ENCODE measurements at places on chromosomes 2 and 18.
A peak's percentile ranks its signal among the peaks of the same experiment; 100 is the strongest.

GRCh38 chr18:76230791-76231190 is 264.3 kb downstream of the ZNF516 start:
- no peak for DNase-seq

GRCh38 chr2:39665811-39666490 is at the start of gene TMEM178A:
Gene TMEM178A, plus strand, starts transcription at chr2:39665917. Its CDS starts 58 bp downstream, at chr2:39665975.
- DNase-seq: no peak

- DNase-seq: no peak
These were observed 241.2 kb downstream of the ANAPC1 start for GRCh38 chr2:111642586-111643327.

DNA sequence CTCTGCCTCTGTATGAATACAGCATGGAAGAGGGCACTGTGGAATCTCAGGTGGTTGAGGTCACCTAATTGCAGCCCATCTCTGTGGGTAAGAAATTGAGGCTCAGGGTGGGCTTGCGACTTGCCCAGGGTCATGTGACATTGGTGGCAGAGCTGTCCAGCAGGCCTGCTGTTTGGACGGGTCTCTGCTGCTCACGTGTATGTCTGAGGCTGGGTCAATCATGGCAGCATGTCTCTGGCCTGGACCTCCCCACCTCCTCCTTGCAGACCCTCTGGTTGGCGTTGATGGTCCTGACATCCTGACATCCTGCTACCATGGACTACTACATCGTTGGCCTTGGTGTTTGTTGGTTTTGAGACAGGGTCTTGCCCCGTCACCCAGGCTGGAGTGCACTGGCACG is 64.3 kb upstream of the HPCAL1 start:
- DNase-seq: no peak

DNA sequence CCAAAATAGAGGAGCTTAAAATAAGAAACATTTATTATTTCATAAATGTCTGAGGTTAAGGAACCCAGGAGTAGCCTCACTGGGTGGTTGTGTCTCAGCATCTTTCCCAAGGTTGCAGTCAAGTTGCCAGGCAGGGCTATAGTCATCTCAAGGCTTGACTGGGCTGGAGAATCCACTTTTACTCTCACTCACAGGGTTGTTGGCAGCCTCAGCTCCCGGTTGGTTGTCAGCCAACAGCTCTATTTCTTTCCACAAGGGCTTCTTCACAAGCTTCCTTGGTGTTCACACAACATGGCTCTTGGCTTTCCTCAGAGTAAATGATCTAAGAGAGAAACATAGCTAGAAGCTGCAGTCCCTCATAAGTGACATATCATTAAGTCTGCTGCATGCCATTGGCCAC is 55.6 kb upstream of the TEX51 start:
- no peak for DNase-seq

DNA sequence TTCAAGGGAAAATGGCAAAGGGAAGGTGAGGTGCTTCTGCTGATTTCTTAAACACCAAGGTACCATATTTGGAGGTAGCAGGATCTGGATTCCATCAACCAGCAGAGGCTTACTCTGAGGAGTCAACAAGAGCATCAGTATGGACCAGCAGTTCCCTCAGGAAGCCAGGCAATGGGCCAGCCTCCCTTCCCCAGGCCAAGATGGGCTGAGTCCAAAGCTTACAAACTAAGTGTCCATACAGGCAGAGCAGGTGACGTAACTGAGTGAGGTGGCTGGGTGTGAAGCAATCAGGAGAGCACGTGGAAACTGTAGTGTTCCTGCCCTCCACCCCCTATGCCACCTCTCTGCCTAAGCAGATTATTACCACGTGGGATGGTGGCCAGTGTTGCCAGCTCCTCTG is 134.2 kb upstream of the HNRNPA3 start:
- DNase-seq: peak; percentile 43

GRCh38 chr18:23573626-23574431 is 12.5 kb downstream of the NPC1 start:
- no peak for DNase-seq

GRCh38 chr2:228875152-228875900 is 395.8 kb downstream of the PID1 start:
- no peak for DNase-seq

GRCh38 chr2:218230882-218231281 is 13.9 kb downstream of the ARPC2 start:
- no peak for DNase-seq

DNA sequence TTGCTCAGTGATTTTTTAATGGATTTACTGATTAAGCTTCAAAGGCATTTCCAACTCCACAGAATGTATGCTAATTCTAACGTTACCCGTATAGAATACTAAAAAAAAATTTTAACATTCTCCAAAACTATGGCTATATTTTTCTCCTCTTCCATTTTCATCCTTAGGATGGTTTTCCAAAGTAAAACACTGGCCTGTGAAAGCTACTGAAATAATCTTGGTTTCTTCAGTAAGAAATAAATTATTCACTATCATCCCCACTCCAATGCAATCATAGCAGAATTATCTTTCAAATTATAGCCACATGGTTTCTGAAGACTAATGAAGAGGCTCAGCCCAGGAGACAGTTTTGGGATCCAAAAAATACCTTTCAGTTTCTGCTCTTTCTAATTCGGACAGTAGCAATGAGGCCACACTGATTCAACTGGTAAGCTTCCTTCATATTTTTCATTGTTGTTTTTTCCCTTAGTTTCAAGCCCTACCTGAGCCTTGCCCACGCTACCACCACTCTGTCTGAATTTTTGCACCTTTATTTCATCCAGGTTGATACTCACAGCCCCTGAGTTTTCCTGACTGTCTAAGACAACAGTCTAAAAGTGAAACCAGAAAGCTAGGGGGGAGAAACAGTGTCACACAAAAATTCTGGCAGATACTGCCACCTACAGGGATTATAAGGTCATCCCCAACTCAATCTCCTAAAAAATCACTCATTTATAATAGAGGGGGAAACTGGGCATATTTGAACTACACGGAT is 887.9 kb downstream of the NRXN1 start:
- peak; percentile 1 for DNase-seq

DNA sequence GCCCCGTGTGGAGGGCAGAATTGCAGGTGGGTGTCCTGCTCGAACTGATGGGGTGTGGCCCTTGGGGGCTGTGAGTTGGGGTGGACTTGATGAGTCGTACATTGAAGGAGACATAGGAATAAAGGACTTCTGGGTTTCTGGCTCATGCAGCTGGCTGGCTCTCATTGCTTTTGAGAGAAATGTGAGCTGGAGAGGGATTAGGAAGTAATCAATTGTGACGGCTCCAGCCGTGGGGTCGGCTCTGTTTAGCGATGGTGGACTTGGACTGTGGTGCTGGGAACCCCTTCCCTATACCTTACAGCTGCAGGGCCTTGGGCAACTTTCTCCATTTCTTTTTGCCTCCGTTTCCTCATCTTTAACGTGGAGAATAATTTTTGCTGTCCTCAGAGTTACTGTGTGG is 9.2 kb downstream of the IMPA2 start:
- DNase-seq: no peak

DNA sequence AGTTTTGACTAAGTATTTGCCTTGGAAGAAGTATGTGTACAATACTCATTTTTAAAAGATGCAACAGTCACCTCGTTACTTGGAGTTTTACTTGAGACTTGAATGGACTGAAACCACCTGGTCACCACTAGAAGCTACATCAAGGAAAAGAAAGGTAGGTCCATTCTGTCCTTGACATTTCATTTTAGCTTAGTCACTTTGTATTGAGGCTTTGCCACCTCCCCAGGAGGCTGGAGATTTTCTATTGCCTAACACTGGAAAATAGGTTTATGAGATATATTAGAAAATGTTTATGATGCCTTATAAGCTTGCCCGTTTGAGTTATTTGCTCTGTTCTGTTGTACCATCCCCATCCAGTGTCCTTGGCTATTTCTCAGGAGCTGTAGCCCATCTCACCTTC is 107.9 kb upstream of the ETAA1 start:
- no peak for DNase-seq

DNA sequence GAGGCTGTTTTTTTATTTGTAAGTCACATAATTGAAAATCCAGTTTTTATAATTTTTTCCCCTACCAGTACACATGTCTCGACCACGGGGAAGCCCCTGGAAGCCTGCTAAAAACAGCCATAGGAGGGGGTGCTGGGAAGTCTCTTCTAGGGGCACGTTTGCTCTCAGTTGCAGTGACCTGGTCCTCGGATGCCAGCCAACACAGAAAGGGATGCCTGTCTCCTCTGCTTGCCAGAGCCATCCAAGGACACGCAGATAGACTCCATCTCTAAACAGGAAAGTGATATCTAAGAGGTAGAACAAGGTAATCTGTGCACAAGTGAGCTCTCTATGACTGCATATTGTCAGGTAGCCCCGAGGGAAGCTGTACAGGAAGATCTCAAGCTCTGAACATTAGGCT is 255.8 kb downstream of the SETBP1 start:
- no peak for DNase-seq

GRCh38 chr2:51490576-51491234 is 458.8 kb upstream of the NRXN1 start:
- DNase-seq: no peak

DNA sequence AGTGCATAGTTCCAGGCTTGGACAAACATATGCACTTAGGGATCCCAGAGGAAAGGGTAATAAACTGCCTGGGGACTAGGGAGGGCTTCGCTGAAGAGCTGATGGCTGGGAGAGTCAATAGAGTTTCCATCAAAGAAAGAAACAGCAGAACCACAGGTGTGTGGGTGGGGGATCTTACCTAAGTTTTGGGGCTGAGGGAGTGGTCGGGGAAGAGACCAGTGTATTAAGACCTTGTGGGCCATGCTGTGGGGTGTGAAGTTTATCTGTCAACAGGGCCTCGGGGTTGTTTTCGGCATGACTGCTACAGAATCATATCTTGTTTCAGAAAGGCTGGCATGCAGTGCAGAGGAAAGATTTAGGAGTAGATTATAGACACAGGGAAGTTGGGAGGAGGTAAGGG is 31.2 kb upstream of the GTF2A1L start:
- DNase-seq: no peak

DNA sequence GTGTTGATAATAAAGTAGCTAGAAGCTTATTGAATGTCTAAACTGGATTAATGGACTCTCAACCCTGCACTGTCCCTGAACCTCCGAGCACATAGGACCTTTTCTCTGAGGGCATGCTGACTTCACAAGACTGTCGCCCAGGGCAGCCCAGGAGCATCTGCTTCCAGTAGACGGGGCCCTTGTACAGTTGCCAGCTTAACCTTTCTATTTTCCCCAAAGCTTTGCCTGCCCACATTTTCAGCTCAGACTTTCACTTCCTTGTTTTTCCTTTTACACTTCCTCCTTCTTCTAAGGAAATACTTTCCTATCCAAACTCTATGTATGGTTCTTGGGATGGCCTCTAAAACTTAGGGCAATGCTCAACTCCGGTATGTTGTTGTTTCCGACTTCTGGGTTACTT is 1.3 kb downstream of the VWA3B start:
- DNase-seq: no peak

DNA sequence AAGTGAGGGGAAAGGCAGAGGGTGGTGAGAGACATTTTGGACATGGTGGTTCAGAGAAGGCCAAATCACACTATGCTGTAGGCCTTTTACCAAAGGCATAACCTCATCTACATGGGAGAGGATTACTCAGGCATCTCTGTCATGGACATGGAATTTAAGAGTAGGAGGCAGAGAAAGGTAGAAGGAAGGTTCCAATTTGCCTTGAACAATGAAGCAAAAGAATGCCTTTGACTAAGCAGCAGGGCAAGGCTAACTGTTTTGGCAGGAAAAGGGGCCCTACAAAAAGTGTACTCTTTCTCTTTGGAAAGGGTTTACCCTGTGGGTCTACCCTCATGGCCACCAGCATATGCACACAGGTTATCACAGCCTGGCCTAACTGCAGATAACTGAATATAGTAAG is 45.6 kb upstream of the RNU4ATAC start:
- no peak for DNase-seq

- no peak for DNase-seq
These were observed 271.9 kb downstream of the NCKAP5 start for GRCh38 chr2:133296401-133296800.

GRCh38 chr2:154710685-154711084 is 12.2 kb downstream of the KCNJ3 start:
- DNase-seq: no peak

- DNase-seq: peak; percentile 44
These were observed 462.1 kb upstream of the ID2 start for GRCh38 chr2:8219631-8220355.

DNA sequence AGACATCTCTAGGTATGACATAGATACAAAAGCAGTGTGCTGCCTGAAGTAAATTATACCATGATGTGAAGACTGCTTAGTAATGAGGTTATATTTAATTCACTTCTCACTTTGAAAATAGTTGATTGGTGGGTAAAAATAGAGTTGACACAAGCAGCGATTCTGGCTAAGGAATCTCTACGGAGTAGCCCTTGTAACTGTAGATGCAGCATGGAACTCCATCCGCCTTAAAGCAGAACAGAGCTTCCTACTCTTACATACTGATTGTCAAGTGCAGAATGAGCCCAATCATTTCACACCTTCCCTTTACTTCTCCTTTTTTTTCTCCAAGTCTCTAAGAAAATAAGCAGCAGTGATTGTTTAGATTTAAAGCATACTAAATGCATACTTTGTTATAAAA is 1594.6 kb upstream of the SLC39A10 start:
- DNase-seq: no peak

- DNase-seq: no peak
These were observed 124.8 kb downstream of the AFF3 start for GRCh38 chr2:100017633-100018032.

DNA sequence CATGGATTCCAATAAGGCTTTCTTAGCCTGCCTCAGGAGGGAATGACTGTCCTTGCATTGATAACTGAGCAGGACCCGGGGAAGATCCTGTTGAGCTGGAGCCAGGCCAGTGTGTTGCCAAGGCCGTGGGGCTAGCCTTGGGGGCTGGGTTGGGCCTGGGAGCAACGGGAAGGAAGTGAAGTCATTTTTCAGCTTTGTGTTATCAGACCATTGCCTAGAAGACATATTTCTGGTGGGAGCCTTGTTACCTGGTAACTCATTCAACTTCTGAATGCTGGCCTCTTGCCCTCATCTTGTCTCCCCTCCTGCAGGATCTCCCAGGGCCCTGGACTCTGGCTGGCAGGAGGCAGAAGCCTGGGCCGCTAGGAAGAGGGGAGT is 92.7 kb upstream of the MGAT5 start:
- DNase-seq: no peak

- no peak for DNase-seq
These were observed 188.3 kb downstream of the FHOD3 start for GRCh38 chr18:36485772-36486171.

- DNase-seq: no peak
These were observed 294.3 kb upstream of the SETBP1 start for GRCh38 chr18:44386401-44386800.

DNA sequence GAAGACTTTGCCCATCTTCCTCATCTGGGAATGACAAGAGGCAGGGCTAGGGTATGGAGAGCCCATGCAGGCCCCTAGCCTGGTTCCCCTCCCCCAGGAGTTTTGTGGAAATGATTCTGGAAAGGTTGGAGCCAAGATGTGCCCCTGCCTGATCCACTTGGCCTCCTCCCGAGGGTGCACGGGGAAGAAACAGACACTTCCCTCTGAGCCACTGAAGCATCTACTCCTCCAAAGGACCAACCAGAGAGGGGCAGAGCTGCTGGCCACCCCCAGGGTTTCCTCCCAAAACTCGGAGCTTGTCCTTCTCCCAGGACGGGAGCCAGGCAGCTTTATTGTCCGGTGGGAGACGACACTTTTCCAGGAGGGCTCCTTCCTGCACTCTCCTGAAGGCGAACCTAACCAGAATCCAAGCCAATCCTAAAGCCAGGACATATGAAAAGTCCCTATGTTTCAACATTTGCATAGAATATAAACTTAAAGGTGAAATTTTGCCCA is 149.2 kb upstream of the COPS8 start:
- DNase-seq: no peak

Measured in T47D (cell line).